ENCODE measurements at places on chromosomes 1 and 21.
A peak's percentile ranks its signal among the peaks of the same experiment; 100 is the strongest.

DNA sequence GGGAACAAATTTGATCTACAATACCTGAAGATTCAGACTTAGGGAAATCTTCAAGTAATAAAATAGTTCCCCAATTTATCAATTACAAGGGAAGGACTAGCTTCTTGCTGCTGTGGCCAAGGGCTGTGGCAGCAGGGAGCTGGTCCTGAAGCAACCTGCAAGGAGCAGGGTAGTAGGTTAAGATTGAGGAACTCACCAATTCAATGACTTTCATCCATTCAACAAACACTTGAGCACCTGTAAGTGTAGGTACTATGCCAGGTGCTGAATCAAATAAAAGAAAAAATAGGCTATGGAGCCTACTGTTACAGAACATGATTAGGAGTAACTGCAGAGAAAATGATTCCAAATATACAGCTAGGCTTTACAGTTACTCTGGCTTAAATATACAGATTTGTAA is 64.2 kb upstream of the RBM34 start:
- DNase-seq: no peak

DNA sequence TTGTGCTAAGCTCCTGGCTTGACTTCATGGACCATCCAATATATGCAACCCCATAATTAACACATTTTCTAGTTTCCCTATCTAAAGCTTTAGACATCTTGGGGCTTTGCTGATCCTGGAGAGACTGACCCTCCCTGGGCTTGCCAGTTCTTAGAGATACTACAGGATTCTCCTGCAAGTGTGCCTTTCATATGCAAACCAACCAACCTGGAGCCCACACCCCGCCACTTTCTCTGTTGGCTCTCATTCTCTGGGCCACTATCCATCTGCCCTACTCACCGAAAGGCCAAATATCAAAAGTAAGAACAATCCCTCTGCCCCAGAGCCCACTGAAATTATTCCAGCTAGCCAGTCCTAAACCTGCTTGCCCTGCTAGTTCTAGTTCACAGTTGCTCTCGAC is 2.2 kb upstream of the GBP6 start:
- no peak for DNase-seq

GRCh38 chr1:244437086-244437468 is 14.6 kb downstream of the ADSS2 start:
- DNase-seq: no peak

GRCh38 chr1:118815909-118816308 is 172.2 kb downstream of the TBX15 start:
- DNase-seq: no peak

DNA sequence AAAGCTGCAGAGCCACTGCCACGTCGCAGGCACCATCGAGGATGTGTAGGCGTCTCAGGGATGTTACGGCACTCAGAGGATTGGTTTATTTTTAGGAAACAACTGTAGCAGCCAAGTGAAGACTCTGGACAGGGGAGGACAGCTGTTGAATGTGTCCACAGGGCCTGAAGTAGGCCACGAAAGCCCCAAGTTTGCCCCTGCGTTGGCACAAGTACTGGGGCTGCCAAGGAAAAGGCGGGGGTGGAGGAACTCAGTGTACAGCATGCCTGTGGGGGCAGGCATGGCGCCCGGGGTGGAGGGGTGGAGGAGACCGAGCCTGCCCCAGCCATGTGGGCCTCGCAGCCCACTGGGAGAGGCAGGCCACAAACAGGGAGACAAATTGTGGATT is 89.7 kb downstream of the ADARB1 start:
- peak; percentile 74 for DNase-seq

DNA sequence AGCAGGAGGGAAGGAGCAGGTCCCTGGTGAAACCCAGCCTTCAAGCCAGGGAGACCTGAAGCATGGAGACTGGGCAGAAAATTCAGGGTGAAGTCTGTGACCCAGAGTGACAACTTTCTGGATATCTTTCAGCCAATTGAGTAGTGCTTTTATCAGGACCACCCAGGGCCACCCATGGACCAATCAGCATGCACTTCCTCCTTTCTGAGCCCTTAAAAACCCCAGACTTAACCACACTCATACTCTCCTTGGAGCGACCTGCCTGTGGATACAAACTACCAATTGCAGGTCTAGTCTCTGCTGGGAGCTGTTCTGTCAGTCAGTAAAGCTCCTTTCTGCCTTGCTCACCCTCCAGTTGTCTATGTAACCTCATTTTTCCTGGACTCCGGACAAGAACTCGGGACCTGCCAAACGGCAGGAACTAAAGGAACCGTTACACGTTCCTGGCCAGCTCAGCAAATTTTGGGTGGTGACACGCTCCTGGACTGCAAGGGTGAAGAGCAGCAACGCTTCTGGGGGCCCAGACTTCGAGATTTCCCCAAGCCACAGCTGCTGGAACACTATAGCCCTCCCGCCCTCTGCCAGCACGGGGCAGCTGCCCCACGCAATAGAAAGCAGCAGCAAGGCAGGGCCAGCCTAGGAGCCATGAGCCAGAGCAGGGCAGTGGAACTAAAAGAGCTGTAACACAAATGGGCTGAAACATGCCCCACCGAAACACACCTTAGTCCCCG is 1183.4 kb downstream of the AMY1C start:
- DNase-seq: no peak

DNA sequence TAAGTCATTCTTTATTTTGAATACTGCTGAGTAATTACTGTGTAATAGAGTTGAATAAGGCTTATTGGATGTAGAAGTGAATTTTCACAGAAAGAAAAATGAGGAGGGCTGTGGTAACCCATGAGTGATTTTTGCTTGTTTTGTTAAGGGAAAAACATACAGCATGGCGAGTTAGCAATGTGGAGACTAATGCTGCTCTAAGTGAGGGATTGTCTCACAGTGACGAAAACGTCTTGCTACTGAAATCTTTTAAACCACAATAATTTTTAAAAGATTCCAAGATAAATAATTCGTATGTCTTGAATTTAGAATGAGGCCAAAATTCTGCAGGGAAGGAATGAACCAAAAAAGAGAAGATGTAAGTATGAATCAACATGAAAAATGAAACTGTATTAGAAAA is 16.2 kb upstream of the PLA2G4A start:
- DNase-seq: no peak

GRCh38 chr1:242243472-242243871 is 244.6 kb upstream of the MAP1LC3C start:
- no peak for DNase-seq

DNA sequence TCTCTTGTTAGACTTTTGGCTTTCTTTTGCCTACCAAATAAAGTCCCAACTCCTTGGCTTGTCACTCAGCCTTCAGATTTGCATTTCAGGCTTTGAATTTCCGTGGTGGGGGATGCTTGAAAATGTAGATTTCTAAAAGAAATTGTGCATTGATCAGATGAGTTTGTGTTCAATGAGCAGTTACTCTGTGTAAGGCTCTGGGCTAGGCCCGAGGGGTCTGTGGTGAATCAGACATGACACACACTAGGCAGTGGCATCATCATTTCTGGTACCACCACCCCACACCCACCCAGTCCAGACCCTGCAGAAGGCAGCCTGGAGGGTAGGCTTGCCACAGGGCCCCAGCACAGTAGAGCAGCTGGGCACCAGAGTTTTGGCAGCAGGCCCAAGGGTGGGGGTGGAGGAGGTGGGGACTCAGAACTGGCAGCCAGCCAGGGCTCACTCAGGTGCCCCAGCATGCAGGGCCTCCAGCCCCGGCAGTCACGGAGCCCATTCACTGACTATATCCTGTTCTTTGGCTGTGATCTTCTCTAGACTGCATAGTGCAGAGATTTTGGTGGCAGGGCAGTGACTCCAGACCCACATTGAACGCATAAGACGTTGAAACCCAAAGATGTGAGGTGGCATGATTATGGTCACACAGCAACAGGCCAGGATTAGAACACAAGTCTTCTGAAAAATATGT is 97.2 kb upstream of the ARTN start:
- DNase-seq: peak; percentile 76

DNA sequence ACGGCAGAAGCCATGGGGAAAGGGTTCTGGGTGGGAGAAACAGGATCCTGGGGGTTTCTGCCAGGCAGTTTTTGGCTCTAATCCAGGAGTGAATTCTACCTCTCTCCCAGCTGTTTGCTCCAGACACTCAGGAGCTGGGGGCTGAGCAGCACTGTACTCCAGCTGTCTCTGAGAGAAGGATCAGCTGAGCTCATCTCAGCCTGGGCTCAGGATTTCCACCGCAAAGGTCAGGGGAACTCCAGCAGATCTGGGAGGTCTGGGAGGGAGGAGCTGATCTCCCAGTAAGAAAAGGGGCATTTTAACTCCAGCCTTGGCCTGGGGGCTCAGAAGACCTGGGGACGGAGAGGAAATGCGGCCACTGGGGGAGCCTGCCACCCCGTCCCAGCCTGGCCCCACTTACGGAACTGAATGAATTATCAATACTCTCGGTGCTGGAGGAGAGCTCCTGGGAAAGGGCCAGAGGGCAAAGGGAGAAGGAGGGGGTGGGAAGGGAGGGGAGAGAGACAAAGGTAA is 17.3 kb downstream of the PI4KB start:
- peak; percentile 75 for DNase-seq

- DNase-seq: peak; percentile 49
Measured at GRCh38 chr1:235009561-235010306, 118.9 kb downstream of the TOMM20 start.

DNA sequence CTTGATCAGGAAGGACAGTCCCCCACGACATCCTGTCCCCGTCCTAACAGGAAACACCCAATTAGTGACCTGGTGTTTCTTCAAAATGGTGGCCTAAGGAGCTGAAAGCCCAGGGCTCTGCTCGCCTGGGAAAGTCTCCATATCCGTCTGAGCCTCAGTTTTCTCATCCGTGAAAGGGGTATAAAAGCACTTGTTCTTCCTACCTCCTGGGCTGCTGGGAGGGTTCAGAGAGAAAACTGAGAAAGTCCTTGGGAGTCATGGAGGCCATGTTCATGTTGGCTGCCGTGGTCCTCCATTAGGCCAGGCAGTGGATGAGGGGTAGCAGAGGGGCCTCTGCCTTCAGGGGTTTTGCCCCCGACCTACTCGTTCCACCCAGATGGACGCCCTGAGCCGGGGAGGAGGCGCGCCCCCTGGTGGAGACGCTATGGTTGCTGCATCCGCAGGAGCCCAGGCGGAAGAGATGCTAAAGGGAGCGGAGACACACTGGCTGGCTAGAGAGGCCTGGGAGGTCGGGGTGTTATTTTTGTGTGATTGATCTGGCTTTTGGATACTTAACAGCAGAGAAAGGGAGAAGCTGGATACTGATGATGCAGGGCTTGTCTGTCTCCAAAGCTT is 113.5 kb downstream of the PRDM2 start:
- DNase-seq: no peak

- no peak for DNase-seq
Measured at GRCh38 chr1:59688976-59689375, 125.8 kb upstream of the HOOK1 start.

GRCh38 chr1:248590055-248590454 is 7.4 kb downstream of the OR2T10 start:
- DNase-seq: no peak

- DNase-seq: no peak
Measured at GRCh38 chr1:48332115-48332514, 109.6 kb downstream of the SLC5A9 start.

GRCh38 chr1:87370544-87370943 is 41.9 kb downstream of the LMO4 start:
- no peak for DNase-seq

DNA sequence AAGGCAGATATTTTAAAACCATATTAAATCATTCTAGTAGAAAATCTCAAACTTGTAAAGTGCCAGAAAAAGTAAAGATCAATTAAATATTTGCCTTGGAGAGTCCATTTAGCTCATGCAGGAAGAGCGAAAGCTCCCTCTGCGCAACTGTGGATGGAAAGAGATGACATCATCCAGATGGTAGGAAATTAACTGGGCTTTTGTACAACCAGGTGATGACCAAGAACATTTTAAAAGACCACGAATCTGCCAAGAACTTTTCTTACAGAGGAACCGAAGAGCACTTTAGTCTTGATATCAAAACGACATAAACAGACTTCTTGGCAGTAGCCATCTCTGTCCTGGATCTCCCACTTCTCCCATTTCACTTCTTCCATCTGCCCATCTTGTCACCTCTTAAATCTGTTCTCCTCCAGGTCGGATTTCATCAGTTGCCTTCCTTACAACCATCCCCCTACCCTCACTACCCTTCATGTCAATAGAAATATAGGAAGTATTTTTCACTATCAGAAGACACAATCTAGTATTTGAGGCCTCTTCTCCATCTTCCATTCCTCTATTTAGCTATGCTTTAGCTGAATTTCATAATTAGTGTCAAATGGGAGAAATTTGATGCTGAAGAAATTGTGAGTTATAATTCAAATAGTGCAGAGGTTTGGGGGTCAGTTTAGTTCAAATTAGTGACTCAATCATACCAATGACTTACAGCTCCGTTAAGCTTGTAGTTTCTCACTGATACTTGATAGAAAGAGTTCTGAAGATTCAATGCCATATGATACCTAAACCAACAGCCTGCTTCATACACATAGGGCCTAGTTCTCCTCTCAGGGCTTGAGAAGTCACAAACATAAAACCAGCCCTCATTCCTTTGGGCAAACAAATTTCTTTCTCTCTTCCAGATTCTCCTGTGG is 22.0 kb upstream of the DNASE2B start:
- no peak for DNase-seq

DNA sequence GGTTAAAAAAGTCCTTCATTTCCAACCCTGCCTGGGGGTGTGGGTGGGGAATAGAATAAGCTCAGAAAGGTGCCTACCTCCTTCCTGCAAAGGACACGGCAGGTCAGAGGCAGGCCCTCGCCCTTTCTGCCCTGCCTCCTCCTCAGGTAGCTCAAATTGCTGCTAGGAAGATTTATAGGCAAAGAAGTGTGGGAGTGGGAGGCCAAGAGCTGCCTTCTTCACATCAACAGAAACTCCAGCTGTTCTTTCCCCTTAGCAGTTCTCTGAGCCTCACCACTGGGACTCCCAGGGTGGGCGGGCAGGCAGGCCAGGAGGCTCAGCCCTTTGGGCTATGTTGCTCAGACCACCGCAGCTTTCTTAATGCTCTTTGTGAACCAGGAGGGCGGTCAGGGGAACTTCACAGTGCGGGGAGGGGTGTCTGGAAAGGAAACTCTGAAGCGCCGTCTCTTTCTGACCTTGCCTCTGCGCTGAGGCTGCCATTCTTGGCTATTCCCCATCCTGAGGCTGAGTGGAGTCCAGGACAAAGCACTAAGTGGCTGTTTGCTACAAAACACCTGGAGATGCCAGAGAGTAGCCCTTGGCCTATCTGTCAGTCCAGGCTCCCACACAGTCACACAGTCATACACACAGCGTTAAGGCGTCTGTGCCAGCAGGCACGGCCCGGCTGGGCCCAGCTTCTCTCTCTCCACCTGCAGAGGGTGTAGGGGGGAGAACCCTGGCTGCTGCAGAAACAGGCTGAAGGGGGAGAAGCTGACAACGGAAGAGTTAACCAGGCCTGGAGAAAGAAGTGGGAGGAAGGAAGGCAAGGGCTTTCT is 3.0 kb upstream of the A3GALT2 start:
- DNase-seq: peak; percentile 64

GRCh38 chr21:33020558-33021100 is 5.1 kb upstream of the OLIG2 start:
- DNase-seq: no peak

GRCh38 chr1:11248169-11248568 is 14.2 kb downstream of the MTOR start:
- DNase-seq: no peak

GRCh38 chr1:32978854-32979253 is 14.2 kb upstream of the RNF19B start:
- DNase-seq: no peak

Data from sigmoid colon (tissue), 7 donors.